ENCODE measurements at places on chromosomes 11 and 22.
A peak's percentile ranks its signal among the peaks of the same experiment; 100 is the strongest.

DNA sequence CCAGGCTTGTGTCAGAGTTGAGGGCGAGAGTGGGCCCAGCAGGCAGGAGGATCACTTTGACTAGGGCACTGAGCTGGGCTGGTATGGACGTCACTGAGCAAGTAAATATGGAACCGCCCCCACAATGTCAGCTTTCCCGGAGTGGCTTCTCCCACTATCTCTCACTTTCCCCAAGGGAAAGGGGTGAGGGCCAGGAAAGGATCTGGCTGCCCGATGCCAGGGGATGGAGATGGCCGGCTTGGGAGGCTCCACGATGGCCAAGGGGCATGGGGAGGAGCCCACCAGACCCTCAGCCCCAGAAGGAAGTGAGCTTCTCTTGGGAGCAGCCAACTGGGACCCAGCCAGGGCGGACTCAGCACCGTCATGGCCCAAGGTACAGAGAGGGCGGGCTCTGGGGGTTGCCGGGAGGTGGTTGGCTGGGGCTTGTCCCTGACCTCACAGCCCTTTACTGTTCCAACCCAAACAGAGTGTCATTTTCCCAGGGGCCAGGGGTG, 8.7 kb downstream of the PRDM11 start:
- DNase-seq, result no peak

DNA sequence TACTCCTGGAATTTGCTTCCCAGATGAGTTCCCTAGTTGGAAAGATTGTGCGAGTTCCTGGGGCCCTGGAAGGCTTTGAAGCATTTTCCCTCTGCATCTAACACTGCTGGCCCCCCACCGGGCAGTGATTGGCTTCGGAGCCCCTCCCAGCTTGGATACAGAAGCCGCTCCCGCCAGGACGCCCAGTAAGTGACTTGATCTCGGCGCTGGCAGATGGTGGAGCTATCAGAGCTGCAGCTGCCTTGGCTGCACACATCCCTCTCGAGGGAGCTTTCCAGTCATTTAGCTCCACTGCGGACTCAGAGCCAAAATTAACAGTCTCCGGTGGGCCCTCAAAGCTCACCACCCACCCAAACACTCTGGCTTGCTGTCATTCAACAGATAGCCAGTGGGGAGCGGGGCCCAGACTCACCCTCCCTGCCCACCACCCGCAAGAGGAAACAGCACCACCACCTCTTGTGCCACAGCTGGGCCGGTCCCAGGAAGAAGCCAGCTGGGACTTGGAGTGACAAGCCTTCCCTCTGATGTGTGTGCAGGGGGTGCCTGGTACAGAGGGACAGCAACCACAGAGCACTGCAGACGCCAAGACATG, 162.3 kb downstream of the TRIM29 start:
- no peak for DNase-seq

DNA sequence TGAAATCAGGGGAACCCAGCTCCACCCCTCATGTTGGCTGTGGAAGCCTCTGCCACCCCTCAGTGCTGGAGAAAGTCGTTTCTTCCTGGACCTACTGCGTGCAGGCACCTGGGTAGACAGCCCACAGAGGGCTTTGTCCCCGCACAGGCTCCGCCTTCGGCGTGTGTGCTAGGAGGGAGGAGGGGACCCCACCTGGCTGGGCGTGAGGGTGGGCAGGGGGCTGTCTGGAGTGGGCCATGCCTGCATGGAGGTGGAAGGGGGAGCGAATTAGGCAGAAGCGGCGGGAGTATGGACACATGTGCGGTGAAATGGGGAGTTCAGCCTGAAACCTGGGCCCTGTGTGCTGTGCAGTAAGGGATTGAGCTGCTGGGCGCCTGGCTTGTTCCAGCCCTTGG, 49.3 kb downstream of the FBLN1 start:
- DNase-seq, result no peak

GRCh38 chr11:78079232-78080083, at the start of gene NDUFC2:
TSS of gene NDUFC2 (minus strand) at chr11:78079862. CDS start at chr11:78079744, 118 bp downstream.
- peak; percentile 47 for DNase-seq

DNA sequence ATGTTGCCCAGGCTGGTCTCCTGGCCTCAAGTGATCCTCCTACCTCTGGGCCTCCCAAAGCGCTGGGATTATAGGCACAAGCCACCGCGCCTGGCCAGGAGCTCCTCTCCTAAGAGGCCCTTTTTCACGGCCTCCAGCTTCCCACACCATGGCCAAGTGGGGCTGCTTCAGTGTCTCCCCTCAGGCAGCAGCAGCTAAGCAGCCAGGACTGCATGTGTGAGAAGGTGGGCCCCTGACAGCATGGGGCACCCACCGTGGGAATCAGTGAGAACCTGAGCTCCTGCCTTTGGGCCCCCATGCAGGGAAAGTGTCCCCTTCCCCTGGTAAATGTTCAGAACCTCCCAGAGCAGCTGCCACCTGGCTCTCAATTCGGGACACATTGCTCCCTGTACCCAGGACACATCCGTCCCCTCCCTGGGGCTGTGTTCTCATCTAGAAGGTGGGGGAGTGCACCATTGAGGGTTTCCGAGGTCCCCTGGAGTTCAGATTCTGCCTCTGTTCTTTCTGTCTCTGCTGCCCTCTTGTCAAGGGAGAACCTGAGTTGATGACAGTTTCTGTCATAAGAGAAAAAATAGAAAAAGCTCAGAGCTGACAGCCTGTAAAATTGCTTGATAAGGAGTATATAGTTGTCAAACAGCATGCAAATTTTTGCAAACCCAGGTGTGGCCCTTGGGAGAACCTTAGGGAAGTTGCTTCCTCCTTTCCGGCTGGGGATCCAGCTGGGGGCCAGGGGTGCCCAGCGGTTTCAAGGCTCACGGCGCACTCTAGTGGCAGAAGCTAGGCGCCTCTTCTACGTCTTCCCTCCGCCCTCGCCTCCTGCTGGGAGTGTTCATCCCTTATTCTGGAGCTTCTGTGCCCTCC, 29.7 kb downstream of the FAM83F start:
- DNase-seq, result peak; percentile 53

DNA sequence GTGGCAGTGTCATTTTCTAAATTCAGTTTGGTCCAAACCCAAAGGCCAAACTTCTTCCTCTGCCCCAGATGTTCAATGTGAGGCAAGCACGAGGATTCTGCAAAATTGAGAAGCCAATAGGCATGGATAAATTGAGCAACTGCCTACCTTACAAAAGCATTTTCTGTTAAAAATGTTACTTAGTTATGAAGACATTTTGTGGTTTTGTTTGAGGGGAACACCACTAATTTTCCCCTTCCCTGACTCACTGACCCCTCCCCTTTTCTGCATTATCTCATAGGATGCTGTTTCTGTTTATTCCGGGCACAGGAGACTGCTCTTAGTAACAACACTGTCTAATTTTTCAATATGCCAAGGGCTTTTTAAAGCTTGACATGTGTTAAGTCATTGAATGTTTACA, 462.8 kb downstream of the INSC start:
- no peak for DNase-seq

DNA sequence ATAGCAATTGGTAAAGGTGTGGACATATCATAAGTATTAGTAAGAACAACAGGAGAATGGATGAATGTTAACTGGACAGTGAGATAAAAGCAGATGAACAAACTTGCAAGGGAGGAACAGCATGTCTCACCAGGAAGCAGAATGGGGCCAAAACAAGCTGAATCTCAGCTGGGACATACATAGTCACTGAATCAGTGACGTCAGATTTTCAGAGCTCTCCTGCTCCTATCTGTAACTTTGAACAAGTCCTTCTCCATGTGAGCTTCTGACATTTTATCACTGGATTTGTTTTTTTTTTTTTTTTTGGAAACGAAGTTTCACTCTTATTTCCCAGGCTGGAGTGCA, 118.7 kb downstream of the BBOX1 start:
- no peak for DNase-seq

- DNase-seq, result no peak
Measured at GRCh38 chr11:95453616-95454171, 222.7 kb upstream of the SESN3 start.

GRCh38 chr11:125271483-125272091, 107.0 kb downstream of the PKNOX2 start:
- no peak for DNase-seq

All from activated CD4-positive, alpha-beta T cell treated with anti-CD3 and anti-CD28 coated beads, Interleukin-2, amount 50 U/mL, for 24 hours (primary cell).